Body of pancreas (tissue), 4 donors: ENCODE measurements at places on chromosomes 6 and 20.

DNA sequence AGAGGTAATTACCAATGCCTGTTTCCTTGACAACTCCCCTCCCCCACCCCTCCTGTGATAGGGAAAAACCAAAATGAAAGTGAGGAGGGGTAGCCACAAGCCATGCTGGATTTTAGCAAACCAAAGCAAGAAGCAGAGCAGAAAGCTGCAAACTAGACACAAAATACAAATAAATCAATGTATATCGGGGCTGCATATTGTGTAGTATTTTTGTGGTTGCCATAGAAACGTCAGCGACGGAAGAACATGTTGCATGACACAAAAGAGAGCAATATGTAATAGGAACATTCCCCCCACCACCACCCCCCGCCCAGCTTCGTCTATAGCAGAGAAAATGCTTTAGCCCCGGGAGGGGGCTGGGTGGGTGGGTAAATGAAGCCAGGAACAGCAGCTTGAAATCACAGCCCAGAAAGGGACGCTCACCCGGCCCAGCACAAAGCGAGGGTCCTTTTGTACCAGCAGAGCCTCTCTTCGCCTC lies 548 bp downstream of the AGPAT4 start:
- peaks cover 22% of the 10 kb centered on the region for H3K4me1 ChIP-seq
- H3K36me3 ChIP-seq: no peaks in the 10 kb centered on the region
- DNase-seq: peak; percentile 51

DNA sequence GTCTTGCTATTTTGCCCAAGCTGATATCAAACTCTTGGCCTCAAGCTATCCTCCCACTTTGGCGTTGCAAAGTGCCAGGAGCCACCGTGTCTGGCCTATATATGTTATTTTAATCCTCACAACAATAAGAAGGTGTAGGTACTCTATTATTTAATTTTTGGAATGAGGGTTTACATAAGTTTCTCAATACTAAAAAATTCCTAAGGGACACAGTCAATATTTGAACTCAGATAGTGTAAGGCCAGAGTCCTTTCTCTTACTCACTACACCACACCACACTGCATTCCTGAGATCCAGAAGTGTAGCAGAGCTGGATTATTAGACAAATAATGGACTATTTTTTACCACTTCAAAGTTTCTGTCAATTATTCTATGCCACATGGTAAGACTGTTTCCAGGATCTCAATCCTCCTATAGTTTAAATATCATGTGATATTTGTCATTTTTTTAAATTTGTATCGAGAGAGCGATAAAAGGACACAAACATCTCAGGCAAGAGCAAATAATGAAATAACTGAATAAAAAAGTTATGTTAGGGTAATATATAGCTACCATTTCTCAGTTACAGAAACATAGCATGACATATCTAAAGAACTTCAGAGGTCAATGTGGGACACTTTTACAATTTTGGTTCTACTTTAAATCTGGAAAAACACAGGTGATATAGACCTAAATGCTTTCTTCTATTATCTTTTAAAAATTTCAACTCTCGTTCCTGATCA lies 162.2 kb upstream of the THEMIS start:
- peaks cover 18% of the 10 kb centered on the region for H3K4me1 ChIP-seq
- H3K27ac ChIP-seq: no peak overlapping the region
- no peaks in the 10 kb centered on the region for H3K27me3 ChIP-seq
- no peak overlapping the region for H3K4me3 ChIP-seq

GRCh38 chr6:4637691-4638433 lies 138.3 kb upstream of the CDYL start:
- H3K36me3 ChIP-seq: no peaks in the 10 kb centered on the region
- DNase-seq: no peak
- no peak overlapping the region for H3K27ac ChIP-seq
- no peak overlapping the region for H3K4me3 ChIP-seq
- H3K27me3 ChIP-seq: no peaks in the 10 kb centered on the region

DNA sequence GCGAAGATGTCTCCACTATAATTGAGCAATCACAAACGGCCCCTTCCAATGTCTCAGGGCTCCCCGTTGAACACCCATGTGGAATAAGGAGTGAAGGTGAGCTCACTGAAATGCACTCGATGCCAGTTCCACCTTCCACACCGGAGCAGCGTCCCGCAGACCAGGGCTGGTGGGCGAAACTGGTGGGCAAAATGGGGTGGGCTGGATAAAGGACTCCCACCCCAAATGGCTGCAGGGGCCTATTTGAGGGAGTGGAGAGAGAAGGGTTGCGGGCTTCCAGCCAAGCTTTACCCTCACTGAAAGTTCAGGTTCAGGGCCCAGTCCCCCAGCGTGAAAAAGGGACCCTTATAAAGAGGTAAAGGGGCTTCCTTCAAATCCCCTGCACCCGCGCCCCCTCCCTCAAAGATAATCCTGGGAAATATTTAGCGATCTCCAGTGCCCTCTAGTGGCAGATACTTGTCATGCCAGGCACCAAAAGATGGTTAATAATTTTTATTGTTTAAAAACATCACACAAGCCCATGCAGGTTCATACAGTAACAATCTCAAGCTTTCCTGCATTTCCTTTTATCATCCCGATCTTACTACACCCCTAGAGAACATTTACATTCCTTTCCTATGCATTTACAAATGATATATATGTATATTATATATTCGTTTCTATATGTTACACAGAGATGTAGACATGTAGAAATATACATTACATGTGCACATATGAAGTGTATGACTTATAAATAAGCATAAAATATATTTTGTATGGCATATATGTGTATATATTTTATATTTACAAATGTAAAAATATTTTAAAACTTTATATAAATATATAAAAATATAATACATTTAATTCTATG lies 58.2 kb upstream of the NKX2-2 start:
- H3K36me3 ChIP-seq: no peaks in the 10 kb centered on the region
- peak; percentile 16 for DNase-seq
- H3K4me1 ChIP-seq: no peaks in the 10 kb centered on the region
- no peak overlapping the region for H3K27ac ChIP-seq

GRCh38 chr6:131555992-131556391 lies 17.0 kb upstream of the ARG1 start:
- H3K4me3 ChIP-seq: no peak overlapping the region
- no peaks in the 10 kb centered on the region for H3K4me1 ChIP-seq
- H3K27me3 ChIP-seq: no peaks in the 10 kb centered on the region
- H3K36me3 ChIP-seq: no peaks in the 10 kb centered on the region
- no peak for DNase-seq

DNA sequence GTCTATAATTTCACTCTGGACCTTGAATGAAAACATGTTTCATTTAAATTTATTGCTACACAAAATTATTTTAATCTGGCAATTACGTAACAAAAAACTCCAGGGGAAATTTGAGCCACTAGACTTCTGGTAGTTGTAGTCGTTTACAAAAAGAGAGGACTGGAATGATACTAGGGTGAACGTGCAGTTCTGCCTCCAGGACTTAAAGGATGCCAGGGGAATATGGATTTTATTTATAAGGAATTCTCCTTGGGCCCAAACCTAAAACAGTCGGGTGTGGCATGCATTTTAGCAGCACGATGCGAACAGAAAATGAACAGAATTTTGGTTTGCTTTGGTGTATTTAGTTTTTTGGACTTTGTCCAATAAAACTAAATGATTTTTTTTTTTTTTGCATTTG lies 76.9 kb downstream of the PRL start:
- H3K4me3 ChIP-seq: no peak overlapping the region
- no peaks in the 10 kb centered on the region for H3K27me3 ChIP-seq
- no peaks in the 10 kb centered on the region for H3K4me1 ChIP-seq
- no peak overlapping the region for H3K27ac ChIP-seq

DNA sequence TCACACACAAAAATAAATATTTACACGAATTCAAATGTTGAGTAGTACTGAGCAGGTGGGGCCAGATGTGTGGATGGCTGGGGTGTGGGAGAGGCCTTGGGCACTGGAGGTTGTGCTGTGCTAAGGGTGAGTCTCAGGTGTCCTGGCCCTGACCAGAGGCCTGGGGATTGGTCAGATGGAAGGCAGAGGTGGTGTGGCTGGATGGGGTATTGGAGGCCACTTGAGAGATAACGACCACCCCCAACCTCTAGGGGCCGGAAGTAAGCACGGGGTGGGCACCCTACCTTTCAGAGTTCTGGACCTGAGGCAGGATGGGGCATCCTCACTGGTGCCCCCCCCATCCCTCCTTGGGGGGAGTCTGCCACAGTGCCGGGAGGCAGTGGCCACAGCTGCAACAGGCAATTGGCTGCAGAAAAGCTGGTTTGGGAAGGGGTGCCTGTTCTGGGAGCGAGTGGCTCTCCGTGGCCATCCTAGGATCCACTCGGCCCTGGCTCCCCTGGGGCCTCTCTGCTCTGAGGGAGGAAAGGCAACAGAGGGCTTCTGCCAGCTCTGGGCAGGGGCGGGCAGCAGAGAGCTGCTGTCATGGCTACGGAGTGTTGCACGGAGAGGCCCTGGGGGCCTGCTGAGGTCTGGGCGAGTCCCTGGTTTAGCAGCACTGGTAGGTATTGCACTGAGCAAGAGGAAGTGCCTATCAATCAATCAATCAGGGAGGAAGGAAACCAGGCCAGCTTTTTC lies 87.6 kb downstream of the ASXL1 start:
- H3K36me3 ChIP-seq: no peaks in the 10 kb centered on the region
- peak; percentile 26 for DNase-seq
- no peak overlapping the region for H3K27ac ChIP-seq

DNA sequence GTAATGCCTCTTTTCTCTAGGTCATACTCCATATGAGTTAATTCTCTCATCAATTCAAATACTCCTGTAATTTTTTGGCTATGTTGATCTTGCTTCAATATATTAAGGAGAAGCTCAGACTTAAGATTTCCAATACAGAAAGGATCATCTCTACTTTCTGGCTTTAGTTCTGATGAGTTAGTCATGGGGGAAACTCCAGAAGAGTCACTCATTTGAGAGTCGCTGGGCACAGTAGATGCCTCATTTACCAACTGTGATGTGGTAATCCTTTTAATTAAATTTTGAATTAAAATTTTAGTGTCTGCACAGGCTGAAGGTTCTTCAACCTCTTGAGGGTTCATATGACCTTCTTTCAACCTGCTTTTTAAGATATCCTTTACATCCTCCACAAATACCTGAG lies 38.5 kb downstream of the DST start:
- no peak overlapping the region for H3K4me3 ChIP-seq
- no peak overlapping the region for H3K27ac ChIP-seq
- no peaks in the 10 kb centered on the region for H3K27me3 ChIP-seq
- DNase-seq: no peak
- H3K4me1 ChIP-seq: no peaks in the 10 kb centered on the region

- no peaks in the 10 kb centered on the region for H3K27me3 ChIP-seq
- no peak for DNase-seq
- no peak overlapping the region for H3K27ac ChIP-seq
- H3K36me3 ChIP-seq: no peaks in the 10 kb centered on the region
- no peaks in the 10 kb centered on the region for H3K4me1 ChIP-seq
Measured at GRCh38 chr6:117168296-117169063, 96.9 kb upstream of the VGLL2 start.

DNA sequence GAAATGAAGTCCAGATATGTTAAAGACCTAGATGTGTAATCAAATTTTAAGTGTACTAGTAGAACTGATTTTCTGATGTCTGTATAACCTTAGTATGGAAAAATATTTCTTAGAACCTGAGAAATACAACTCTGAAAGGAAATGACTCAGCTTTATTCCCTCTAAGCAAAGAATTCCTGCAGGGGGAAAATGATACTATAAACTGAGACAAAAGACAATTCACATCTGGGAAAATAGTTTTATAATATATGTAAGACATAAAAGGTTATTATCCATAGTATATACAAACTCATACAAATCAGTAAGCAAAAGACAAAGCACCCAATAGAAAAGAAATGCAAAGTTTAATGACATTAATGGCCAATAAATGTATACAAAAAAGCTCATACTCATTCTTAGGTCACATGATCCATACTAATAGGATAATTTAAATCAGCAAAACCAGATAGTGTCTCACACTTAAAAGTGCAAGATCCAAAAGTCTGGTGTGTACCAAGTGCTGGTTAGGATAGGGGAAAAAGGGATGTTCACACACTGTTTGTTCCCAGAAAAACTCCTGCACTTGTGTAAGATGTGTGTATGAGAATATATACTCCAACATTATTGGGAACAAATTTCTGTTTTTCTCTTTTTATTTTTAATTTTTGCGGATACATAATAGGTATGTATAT lies 22.6 kb downstream of the RNF217 start:
- H3K4me3 ChIP-seq: no peak overlapping the region
- H3K27me3 ChIP-seq: no peaks in the 10 kb centered on the region
- no peak for DNase-seq
- H3K36me3 ChIP-seq: no peaks in the 10 kb centered on the region

DNA sequence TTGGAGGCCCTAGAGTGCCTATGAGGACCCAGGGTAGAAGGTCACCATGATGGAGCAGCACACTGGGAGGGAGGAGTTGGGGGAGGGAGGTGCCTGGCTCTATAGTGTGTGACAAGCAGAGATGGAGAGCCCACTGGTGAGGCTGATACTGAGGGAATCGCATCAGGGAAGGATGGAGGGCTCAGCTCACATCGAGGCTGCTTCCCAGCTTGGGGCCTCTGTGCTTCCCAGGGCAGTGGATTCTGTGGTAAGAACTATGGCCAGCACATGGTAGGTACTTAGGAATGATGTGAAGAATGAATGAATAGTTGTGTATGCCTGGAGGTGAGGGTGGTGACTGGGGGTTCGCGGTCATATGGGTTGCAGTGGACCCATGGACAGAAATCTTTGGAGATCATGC lies 1.3 kb upstream of the EPB41L1 start:
- peaks cover 47% of the 10 kb centered on the region for H3K4me1 ChIP-seq
- no peak overlapping the region for H3K4me3 ChIP-seq
- H3K27ac ChIP-seq: no peak overlapping the region
- DNase-seq: no peak
- H3K27me3 ChIP-seq: no peaks in the 10 kb centered on the region
- H3K36me3 ChIP-seq: no peaks in the 10 kb centered on the region

GRCh38 chr6:31614684-31615578 lies at the start of gene AIF1:
AIF1 (plus strand) TSS chr6:31615234; CDS start chr6:31615330, 96 bp downstream.
- H3K27ac ChIP-seq: peak within 1 kb of the TSS; percentile 53
- H3K36me3 ChIP-seq: no peaks in the 10 kb centered on the region
- no peaks in the 10 kb centered on the region for H3K27me3 ChIP-seq
- peaks cover 4% of the 10 kb centered on the region for H3K4me1 ChIP-seq
- no peak for DNase-seq

DNA sequence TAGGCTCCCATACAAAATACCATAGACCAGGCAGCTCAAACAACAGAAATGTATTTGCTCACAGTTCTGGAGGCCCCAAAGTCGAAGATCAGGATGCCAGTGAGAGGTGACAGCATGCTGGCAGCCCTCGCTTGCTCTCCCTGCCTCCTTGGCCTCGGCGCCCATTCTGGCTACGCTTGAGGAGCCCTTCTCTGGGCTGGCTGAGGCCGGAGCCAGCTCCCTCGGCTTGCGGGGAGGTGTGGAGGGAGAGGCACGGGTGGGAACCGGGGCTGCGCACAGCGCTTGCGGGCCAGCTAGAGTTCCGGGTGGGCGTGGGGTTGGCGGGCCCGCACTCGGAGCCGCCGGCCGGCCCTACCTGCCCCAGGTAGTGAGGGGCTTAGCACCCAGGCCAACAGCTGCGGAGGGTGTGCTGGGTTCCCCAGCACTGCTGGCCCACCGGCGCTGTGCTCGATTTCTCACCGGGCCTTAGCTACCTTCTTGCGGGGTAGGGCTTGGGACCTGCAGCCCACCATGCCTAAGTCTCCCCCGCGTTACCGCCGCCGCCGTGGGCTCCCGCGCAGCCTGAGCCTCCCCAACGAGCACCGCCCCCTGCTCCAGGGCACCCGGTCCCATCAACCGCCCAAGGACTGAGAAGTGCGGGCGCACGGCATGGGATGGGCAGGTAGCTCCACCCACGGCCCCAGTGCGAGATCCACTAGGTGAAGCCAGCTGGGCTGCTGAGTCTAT lies 32.6 kb upstream of the SERPINB9 start:
- no peak overlapping the region for H3K4me3 ChIP-seq
- H3K4me1 ChIP-seq: peaks cover 3% of the 10 kb centered on the region
- H3K36me3 ChIP-seq: no peaks in the 10 kb centered on the region
- H3K27ac ChIP-seq: no peak overlapping the region
- no peaks in the 10 kb centered on the region for H3K27me3 ChIP-seq
- no peak for DNase-seq
